ENCODE measurements at places on chromosomes 3 and 15.

GRCh38 chr3:122719273-122719921 is 38.8 kb downstream of the PARP14 start:
- DNase-seq, result no peak

DNA sequence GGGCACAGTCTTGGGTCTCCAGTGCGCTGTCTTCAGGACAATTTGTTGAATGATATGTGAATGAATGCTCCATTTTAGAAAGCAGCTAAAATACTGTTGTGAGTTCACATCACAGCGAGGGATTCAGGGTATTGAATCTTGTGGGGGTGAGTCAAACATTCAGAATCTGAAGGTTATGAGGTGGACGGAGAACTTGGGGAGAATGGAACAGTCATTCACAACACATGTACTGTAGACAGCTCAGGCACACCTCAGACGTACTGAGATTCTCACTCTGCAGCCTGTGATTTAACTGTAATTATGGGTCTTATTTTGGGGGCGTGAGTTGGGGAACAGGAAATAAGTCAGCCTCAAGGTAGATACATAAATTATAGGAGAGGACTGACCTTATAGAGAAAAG is 13.9 kb downstream of the CRYBG3 start:
- DNase-seq, result no peak

DNA sequence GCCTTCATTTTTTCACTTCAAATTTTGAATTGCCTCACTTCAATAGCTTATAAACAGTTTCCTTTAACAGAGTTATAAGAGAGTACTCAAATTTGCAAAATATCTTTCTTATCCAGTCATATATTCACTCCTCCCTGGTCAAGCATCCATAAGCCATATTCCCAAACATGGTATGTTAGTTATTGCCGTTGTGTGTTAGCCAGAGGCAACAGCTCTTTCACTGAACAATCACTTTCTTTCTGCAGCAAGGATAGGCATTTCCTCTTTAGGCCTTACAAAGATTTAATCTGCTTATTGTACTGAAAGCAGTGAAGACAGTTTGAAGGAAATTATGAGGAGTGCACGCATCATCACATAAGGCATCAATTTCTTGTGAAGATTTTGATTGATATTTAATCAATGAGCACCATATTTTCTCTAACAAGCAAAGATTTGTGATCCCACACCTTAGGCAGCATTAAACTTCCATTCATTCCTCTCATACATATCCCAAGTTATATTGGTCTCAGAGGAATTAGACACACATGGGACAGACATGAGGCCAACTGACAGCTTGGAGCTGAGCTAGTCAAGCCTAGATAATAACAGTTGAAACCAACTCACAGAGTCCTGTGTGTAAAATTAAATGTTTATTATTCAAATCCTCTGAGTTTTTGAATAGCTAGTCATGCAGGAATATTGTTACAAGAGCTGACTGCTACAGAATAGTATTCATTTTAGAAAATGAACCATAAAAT is 80.0 kb upstream of the EPHA6 start:
- DNase-seq, result no peak

DNA sequence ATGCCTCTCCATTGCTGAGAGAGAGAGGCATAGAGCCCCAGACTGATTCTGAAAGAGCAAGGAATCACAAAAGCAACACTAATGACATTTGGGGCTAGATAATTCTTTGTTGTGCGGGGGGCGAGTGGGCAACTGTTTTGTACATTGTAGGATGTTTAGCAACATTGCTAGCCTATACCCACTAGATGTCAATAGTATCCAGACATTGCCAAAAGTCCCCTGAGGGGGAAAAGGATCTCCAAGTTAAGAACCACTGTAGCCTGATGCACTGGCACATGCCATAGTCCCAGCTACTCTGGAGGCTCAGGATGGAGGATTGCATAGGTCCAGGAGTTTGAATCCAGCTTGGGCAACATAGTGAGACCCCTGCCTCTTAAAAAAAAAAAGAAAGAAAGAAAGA is 22.8 kb upstream of the GOLM2 start:
- DNase-seq, result no peak

GRCh38 chr15:67212684-67213367 is 41.6 kb downstream of the AAGAB start:
- DNase-seq, result no peak

GRCh38 chr3:121663171-121663847 is 2.6 kb upstream of the HCLS1 start:
- no peak for DNase-seq

DNA sequence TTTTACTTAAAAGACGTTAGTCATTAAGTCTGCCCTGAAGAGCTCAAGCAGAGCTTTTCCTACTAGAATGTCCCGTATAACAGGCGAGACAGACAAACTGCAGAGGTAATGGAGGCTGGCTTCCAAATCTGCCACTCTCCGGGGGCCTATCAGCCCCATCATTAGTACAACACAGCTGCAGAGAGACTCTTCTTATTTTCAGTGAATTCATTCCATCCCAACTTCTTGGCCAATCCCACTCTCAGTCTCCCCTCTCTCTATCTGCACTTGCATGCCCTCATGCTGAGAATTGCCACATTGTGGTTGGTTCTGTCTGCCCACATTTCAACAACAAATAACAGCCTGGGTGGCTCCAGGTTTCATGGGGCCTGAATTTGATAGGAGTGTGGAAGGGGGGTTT is 412.7 kb downstream of the ERC2 start:
- DNase-seq, result no peak

GRCh38 chr3:57109437-57110199 is 49.2 kb downstream of the SPATA12 start:
- DNase-seq, result no peak

Data from activated effector memory CD4-positive, alpha-beta T cell treated with Interleukin-2 at 50 U/mL for 16 hours (primary cell).